EL (cell line): ENCODE measurements at places on chromosomes 5 and 9.

GRCh38 chr5:51345106-51345505 lies 38.1 kb upstream of the ISL1 start:
- DNase-seq: peak; percentile 2

DNA sequence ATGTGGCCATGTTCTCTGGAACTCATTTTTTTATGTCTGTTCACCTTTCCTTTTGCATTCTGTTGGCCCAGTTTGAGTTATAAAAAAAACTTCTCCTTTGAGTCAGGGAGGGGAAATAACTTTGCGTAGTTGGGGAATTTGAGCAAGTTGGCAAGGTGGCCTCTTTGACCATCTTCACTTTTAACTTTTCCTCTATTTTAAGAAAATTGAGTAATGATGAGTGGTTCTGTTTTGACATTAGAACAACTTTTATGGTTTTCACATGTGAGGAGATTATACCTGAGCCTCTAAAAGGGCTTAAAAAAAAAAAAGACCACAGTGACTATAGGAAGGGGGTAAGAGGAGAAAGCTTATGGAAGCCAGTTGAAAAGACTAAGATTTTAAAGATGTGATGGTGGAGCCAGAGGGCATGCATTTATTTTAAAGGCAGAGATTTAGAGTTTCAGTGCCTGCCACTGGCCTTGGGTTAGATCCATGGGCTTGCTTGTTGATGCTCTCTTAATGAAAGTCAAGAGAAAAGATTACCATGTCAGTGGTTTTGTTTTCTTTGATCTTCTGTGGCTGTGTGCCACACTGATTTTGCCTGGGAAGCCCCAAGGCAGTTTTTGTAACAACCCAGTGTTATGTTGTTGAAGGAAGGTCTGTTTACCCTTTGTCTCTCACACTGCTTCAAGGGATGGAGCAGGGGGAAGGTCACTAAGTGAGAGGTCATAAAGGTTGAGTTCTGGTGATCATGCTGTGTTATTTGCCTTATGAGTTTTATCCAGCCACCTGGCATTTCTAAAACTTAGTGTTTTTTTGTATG lies 219.7 kb upstream of the CD180 start:
- no peak for DNase-seq

DNA sequence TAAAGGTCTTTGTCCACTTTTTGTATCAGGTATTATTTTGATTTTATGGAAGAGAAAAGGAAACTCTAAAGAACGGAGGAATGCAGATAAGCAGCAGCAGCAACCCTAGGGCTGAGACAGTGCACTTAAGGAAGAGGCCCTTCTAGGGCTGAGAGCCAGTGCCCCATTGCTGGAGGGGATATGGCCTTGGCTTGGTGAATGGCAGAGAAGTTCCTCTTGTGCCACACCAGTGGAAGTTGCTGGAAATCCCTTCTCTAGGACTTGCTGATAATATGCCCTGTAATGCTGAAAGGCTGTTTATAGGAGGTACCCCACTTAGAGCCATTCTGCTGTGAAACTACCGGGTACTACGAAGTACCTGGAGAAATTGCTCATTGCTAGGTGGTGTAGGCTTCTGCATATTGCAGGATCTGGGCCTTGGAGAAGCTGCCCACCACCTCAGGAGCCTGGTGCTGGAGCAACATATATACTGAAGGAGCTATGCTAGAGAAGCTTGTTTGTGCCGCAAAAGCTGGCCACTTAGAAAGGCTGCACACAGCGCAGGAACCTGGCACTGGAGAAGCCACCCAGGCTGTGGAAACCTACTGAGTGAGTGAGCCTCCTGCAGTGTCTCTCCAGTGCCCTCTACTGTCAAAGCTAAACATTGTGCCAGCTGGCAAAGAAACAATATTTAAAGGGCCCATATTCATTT lies 9.6 kb upstream of the UBTD2 start:
- DNase-seq: peak; percentile 75

- no peak for DNase-seq
Measured at GRCh38 chr5:79898611-79899010, 92.5 kb downstream of the MTX3 start.

- no peak for DNase-seq
Measured at GRCh38 chr5:171264843-171265242, 44.2 kb upstream of the TLX3 start.

GRCh38 chr5:155082401-155082800 lies 68.8 kb downstream of the KIF4B start:
- peak; percentile 89 for DNase-seq

GRCh38 chr9:136961279-136962065 lies 9.4 kb downstream of the LCN12 start:
- no peak for DNase-seq

DNA sequence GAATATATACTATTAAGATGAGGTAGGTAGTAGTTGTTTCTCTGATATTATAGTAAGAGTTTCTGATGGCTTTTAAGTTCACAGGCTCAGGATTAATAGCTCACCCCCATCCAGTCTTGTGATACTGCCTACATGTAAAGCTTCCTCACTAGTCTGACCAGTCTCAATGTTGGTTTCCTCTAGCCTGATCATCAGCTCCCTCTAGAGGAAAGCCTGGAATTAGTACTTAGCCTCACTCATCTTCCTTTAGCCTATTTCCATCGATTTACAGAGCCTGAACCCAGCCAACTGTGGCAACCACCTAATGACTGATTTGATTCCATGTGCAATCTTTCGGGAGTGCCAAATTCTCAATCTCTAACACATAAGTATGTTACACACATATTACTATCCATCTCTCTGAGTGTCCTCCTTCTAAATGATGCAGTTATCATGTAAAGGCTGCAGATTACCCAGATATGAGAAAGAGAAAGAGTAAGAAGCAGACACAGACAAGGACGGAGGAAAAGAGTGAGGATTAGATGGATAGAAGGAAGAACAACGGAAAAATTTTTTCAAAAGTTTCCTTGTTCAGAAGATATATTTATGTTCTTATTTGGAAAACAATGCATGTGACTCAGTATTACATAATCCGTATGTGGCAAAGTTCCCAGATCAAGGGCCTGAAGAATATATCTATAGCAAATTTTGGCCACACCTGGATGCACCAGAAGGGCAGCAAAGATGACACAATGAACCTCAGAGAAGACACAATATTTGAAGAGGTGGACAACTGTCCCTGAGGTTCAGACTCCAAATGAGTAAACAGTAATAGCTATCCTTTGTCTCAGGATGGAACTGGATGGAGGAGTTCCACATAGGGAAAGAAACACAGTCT lies 333.7 kb downstream of the ELAVL2 start:
- peak; percentile 1 for DNase-seq

DNA sequence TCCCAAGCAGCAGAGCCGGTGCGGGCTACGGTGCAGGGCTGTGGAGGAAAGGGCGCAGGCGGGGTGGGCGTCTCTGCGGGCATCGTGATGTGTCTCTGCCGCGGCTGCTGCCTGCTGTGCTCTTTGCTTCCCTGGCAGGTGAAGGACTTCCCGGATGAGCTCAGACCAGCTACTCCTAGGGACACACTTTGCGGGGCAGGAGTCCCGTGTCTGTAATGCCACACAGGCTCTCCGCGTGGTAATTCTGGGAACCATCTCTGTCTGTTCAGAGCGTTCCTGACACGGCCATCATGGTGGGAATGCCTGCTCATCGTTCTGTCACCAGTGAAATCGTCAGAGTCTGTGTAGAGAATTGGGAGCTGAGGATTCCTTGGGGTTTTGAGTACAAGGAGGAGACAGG lies 235.5 kb downstream of the FANCC start:
- DNase-seq: no peak

- no peak for DNase-seq
Measured at GRCh38 chr9:133740911-133741310, 2.8 kb upstream of the SARDH start.

DNA sequence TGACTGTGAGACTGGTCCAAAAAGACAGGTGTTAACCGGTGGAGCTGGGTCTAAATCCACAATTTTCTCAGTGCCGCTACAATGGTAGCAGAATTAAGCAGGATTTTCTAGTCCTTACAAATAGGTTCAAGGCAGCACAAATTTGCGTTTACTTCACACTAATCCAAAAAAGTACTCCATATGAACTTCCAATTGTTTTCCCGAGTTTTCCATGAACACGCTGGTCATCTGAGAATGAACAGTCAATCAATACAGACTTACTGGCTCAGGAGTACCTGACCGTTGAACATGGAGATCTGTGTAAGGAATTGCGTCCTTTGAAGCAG lies 709 bp downstream of the SLC35D2 start:
- no peak for DNase-seq

DNA sequence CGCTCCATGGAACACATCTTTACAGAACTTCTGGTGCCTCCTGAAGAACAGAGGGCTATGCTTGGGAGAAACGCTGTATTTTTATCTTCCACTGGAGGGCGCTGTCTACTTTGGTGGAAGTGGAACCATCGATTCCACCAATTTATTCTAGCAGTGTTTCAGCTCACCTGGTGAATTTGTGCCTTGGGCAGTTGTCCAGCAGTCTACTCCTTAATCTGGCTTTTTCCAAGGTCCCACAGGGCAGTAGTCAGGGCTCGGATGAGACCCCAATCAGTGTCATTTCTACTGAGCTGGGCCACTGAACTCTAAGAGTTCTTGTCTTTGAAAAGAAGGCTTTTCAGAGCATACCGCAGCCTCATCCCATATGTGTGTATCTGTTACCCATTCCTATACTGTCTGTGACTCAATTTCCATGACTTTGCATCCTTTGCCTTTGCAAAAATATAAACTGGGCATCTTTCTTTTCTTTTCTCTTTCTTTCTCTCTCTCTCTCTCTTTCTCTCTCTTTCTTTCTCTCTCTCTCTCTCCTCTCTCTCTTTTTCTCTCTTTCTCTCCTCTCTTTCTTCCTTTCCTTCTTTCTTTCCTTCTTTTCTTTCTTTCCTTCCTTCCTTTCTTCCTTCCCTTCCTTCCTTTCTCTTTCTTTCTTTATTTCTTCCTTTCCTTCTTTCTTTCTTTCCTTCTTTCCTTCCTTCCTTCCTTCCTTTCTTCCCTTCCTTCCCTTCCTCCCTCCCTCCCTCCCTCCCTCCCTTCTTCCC lies 138.4 kb upstream of the ZNF618 start:
- peak; percentile 57 for DNase-seq

GRCh38 chr9:124500028-124500795 lies 7.0 kb downstream of the NR5A1 start:
- no peak for DNase-seq

- DNase-seq: peak; percentile 42
Measured at GRCh38 chr5:37533851-37534250, 154.7 kb downstream of the WDR70 start.

DNA sequence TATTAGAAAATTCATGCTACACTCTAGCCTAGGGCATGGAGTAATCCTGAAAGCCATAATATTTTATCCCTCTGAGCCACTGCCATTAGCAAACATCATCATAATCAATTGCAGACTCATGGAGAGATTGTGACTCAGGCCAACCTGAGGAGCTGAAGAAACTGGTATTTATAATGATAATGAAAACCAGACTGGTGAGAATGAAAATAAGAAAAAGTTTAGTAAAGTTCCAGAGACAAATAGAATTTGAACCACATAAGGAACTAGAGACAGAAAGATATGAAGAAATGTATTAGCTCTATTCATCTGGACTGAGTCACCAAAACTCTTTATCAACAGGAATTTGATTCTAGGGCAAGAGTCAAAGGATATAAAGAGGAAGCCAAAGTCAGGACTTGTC lies 158.7 kb downstream of the DRD1 start:
- no peak for DNase-seq

DNA sequence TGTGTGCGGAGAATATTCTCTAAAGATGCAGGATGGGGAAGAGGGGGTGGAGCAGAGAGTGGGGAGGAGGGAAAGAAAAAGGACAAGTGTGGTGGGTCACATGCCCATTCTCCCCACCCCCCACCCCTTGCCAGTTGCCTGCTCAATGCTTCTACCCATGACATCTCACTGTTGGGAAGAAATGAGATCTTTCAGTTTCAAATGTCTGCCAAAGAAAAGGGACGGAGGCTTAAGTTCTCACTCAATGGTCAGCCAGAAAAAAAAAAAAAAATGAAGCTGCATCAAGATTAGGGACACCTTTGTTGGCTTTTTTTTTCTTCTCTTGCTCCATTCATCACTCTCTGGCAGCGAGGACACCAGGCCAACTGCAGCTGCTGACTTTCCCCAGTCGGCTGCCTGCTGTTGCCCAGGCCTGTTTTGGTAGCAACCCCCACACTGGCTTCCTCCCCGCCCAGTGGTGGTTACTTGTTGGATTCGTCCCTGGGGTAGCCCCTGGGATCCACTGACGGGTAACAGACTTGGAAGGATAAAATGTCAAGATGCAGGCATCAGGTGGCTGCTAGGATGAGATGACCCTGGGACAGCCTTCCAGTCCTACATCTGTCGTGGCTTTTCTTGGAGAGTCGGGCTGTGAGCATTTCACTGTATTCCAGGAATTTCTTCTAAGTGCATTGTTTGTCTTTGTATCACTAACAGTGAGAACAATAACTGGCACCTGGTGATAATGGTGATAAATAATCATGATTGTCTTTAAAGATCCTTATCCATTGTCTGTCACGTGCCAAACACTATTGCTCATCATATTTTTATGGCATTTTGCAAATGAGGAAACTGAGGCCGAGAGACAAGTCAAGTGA lies 9.1 kb downstream of the WWC1 start:
- no peak for DNase-seq

- no peak for DNase-seq
Measured at GRCh38 chr9:106896695-106897094, 33.7 kb downstream of the ZNF462 start.

DNA sequence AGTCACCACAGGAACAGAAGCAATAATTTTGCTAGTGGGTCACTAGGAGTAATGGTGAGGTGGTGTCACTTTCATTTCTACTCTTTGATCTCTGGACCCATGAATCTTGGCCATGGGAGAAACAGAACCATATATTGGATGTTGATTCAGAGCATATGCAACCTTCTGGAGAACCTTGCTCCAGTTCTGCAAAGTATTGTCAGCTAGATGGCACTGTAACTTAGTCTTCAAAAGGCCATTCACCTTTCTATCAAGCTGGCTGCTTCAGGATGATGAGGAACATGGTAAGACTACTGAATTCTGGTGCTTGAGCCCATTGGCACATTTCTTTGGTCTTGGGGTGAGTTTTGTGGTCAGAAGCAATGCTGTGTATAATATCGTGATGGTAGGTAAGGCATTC lies 129.1 kb upstream of the FBN2 start:
- DNase-seq: no peak

- no peak for DNase-seq
Measured at GRCh38 chr5:102271759-102272158, 24.3 kb downstream of the SLCO4C1 start.

- DNase-seq: no peak
Measured at GRCh38 chr9:133566817-133567216, 32.3 kb downstream of the ADAMTSL2 start.

- no peak for DNase-seq
Measured at GRCh38 chr5:528629-529511, 4.6 kb upstream of the SLC9A3 start.

GRCh38 chr9:27538647-27539046 lies 9.0 kb upstream of the MOB3B start:
- no peak for DNase-seq
